Stimulated activated CD4-positive, alpha-beta T cell treated with anti-CD3 and anti-CD28 coated beads, Interleukin-1b, Interleukin-23, amount 100 ng/mL, for 4 hours (primary cell): ENCODE measurements at places on chromosomes 6 and 20.

GRCh38 chr20:12699374-12700228 is 309.2 kb upstream of the SPTLC3 start:
- no peak for DNase-seq

DNA sequence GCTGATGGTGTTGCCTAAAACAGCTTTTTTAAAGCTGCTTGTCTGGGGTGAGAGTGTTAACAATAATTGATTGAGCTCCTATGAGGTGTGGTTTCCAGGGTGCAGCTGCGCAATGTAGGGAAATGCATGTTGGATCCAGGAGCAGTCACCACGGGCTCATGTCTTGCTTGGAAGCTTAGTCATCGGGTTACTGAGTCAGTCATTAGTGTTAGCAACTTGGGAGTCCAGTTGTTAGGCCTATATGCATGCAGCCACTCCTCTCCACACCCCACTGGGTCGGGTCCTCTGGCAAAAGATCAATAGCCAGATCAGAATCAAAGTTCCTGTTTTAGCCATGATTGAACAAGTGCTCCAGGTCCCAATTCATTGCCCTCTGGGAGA is 271.7 kb upstream of the CHD6 start:
- DNase-seq = no peak

GRCh38 chr20:41422953-41423352 is 56.3 kb upstream of the EMILIN3 start:
- DNase-seq = no peak

DNA sequence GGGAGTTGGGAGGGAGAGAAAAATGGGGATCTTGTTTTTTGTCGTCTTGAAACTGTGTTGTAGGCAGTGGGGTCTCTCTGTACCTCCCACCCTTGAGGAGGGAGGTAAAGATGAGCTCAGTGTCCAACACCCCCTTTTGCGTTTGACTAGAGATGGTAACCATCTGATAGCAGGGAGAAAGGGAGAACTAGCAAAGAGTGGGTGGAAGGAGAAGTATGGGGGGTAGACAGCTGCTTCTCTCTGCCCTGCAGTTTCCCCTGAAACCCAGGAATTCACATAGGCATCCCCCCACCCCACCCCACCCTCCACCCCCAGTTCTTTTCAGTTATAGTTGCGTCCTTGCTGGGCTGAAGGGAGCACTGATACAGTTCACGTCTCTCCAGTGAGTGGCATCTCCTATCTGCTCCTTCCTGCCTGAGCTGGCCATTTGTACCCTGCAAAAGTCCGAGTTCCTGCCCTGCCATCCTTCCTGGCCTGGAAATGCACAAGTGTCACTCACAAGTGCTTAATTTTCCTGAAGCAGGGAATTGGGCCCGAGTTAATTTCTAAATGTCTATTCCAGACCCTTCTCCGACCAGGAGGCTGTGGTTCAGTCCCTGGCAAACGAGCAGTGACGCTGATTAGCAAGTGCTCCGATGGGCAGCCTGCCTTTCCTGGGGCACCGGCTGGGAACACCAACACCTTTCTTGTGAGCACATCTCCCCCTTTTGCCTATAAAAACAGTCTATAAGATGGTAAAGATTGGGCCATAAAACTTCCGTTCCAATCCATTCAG is 1.5 kb downstream of the SIRPA start:
- no peak for DNase-seq

- no peak for DNase-seq
Measured at GRCh38 chr6:156598855-156599180, 178.4 kb upstream of the ARID1B start.

GRCh38 chr6:146498309-146498708 is 45.3 kb upstream of the RAB32 start:
- DNase-seq = no peak

DNA sequence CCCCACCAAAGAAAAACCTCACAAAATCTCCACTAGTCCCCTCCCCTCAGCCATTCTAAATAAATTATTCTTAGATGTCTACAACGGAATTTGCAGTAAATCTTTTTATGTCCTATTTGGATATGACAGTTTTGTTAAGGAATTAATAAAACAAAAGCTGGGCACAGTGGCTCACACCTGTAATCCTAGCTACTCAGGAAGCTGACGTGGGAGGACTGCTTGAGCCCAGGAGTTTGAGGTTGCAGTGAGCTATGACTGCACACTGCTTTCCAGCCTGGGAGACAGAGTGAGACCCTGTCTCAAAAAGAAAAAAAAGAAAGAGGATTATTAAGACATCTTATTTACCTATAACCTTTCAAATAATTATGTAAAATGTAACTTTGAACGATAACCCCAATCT is 165.4 kb downstream of the SLC16A10 start:
- no peak for DNase-seq

- DNase-seq = no peak
Measured at GRCh38 chr6:33983109-33983716, 162.7 kb downstream of the GRM4 start.

DNA sequence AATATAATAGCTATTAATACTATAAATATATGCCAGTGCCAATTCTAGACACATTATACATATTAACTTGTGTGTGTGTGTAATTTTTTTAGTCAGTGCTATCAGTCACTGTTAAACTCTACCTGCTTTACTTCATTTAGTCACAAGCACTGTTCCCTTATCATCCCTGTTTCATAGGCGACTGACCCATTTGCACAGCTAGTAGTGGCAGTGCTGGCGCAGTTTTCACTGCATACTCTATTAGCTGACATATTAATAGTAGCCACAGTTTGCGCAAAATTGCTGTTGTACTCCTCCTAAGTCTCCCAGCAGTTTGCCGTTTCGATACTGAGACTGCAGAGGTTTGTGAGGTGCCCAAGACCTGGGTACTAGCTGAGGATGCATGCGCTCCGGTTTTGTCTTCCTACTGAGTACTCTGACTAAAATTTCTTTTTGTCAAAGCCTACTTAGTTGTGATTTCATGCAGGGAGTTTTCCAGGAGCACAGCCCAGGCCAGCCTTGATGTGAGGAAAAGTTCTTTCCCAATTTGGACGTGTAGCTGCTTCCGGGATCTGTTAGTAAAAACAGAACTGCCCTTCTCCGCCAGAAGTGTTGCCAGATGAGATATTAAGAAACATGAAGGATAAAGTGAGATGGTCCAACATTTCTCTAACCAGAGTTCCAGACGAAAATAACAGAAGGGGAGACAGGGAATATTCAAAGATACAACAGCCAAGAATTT is 5.6 kb downstream of the BAG2 start:
- no peak for DNase-seq

DNA sequence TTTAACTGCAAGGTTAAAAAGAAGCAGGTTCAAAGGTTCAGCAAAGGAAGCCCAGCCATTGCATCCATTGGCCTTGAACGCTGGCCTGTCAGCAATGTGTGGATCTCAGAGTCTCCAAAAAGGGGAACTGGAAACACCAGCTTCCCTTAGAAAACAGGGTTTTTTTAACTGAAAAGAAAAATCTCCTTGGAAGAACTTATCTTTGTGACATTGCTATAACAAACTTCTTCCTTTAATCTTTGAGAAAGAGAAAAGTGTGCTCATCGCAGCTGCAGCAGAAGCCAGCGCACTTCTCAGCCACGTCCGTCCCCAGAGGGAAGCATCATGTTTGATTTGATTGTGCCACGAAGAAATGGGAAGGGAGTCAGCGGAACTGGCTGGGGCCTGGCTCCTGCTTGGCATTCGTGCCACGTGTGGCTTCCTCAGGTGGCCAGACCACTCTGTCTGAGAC is 215.0 kb downstream of the SYNDIG1 start:
- no peak for DNase-seq

GRCh38 chr6:143731789-143732188 is 54.0 kb downstream of the PHACTR2 start:
- no peak for DNase-seq

GRCh38 chr6:32603888-32604287 is 14.2 kb upstream of the HLA-DRB1 start:
- DNase-seq = no peak

GRCh38 chr20:8656335-8656734 is 412.6 kb upstream of the PLCB4 start:
- DNase-seq = no peak

DNA sequence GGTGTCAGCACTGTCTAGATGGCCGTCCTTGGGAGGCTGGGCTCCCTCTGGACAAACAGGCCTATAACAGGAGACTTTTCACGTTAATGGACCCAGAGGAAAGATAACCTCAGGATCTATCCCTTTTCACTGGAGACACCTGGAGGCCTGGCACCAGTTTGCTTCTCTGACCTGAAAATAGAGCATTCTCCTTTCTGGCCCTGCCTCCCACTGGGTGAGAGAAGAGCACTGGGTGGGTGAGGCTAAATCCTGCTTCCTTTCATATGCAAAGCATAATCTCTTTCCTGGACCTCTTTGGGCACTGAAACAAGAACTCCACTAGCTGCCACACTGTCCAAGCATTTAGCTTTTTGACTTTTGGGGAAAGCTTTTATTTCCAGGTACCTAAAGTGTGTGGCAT is 78.3 kb downstream of the FOXO3 start:
- DNase-seq = no peak

DNA sequence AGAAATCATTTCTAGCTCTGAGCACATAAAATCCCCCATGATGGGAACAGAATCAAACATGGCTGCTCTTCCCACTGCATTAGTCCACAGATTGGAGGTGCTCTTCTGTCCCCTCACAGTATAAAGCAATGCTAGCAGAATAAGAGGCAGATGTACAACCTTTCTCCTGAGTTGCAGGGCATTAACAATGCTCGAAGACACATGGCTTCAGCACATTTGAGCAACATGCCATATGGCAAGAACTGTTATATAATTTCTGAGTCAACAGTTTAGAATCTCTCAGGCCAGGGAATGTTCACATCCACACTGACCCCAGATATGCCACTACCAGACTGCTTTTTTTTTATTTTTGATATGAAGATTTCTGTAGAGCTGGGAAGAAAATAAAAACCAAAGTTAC is 119.6 kb downstream of the KIF13A start:
- no peak for DNase-seq

DNA sequence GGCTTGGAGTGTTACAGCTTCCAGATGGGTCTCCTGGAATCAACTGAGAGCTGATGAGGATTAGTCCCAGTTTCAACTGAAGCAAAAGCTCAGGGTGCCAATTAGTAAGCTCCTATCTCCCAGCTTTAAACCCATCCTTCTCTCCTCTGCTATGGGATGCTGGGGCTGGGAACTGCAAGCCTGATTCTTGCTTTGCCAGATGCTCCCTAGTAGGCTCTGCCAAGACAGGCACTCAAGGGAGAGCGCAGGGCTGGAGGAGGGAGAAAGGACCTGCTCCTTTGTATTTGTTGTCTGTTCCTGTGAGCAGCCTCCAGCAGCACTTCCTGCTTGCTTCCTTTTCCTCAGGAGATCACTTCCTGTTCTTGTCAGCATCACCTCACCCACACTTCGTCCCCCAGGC is 309.7 kb downstream of the KIF16B start:
- DNase-seq = no peak

- DNase-seq = no peak
Measured at GRCh38 chr6:128844598-128844997, 38.3 kb upstream of the LAMA2 start.

- DNase-seq = no peak
Measured at GRCh38 chr6:38151580-38152500, 332.3 kb downstream of the ZFAND3 start.

- no peak for DNase-seq
Measured at GRCh38 chr6:125132058-125132457, 21.5 kb upstream of the TPD52L1 start.

GRCh38 chr20:5146871-5147592 is 20.2 kb downstream of the CDS2 start:
- DNase-seq = no peak
